ENCODE measurements at places on chromosomes 2 and 18. TPM values are rescaled to one million over a fixed set of nuclear protein-coding genes. Genes with fewer than 3 reads are reported as not detected.

DNA sequence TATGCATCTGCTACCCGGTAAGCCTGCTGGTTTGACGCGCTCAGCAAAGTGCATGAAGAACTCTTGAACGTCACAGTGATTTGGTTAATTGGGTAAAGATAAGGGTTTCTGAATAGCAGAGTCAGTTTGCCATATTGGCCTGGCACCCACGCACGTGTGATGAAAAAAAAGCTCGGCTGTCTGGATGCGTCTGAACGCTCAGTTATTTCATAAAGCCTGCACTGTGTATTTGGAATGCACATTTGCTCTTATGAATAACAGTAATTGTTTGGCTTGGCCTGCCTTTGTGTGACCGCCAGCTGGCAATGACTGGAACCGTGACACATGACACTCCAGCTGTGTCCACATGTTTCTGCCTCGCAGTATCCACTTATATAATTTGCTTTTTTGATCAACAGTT lies 129.2 kb upstream of the MEIS1 start:
- H3K27me3 ChIP-seq, result no peaks in the 10 kb centered on the region
- H3K36me3 ChIP-seq, result no peaks in the 10 kb centered on the region
- H3K4me1 ChIP-seq, result no peaks in the 10 kb centered on the region
- no peak overlapping the region for H3K4me3 ChIP-seq

DNA sequence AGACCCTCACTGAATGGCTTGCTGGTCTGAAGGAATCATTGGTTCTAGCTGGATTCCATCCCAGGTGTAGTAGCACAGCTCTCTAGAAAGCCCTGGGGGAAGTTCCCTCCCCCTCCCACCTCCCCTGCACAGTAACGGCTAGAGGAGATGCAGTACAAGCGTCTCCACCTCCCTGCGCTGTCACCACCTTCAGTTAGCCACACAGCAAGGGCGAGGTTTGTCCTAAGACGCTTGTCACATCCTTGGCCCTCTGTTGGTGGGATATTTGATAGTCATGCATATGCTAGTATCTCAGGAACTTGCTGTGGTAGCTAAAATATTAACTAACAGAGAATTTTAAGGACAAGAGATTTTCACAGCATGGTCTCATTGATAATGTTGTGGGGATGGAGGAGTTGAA lies 19.4 kb downstream of the TRAPPC12 start:
- DNase-seq, result no peak
- H3K4me3 ChIP-seq, result no peak overlapping the region
- no peak overlapping the region for H3K27ac ChIP-seq
- peaks cover 22% of the 10 kb centered on the region for H3K36me3 ChIP-seq
- H3K4me1 ChIP-seq, result no peaks in the 10 kb centered on the region

- no peaks in the 10 kb centered on the region for H3K4me1 ChIP-seq
- no peak overlapping the region for H3K27ac ChIP-seq
- no peaks in the 10 kb centered on the region for H3K27me3 ChIP-seq
- no peak overlapping the region for H3K4me3 ChIP-seq
- DNase-seq, result no peak
- no peaks in the 10 kb centered on the region for H3K36me3 ChIP-seq
Observed at GRCh38 chr18:40360558-40360957, 1594.5 kb upstream of the PIK3C3 start.

- no peak for DNase-seq
- no peaks in the 10 kb centered on the region for H3K36me3 ChIP-seq
- no peak overlapping the region for H3K4me3 ChIP-seq
Observed at GRCh38 chr2:241114836-241115235, 12.7 kb upstream of the MTERF4 start.

DNA sequence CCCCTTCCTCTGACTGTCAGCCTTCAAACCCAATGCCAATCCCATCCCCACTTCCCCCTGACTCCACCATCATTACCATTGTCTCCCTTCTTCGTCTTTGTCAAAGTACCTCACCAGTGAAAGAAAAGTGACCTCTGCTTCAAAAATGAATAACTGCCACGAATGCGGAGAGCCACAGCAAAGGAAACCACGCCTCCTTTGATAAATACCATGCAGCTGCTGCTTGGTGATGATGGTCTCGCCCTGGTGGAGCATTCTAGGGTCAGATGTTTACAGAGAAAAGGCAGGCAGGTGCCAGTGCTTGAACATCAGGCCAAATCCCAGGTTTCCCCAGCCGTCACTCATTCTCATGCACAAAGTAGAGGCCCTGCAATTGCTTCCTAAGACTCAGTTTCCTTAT lies 162.2 kb downstream of the BCL11A start:
- H3K27me3 ChIP-seq, result no peaks in the 10 kb centered on the region
- no peaks in the 10 kb centered on the region for H3K4me1 ChIP-seq
- no peak for DNase-seq
- no peak overlapping the region for H3K27ac ChIP-seq
- no peaks in the 10 kb centered on the region for H3K36me3 ChIP-seq
- no peak overlapping the region for H3K4me3 ChIP-seq

- H3K36me3 ChIP-seq, result no peaks in the 10 kb centered on the region
- H3K4me3 ChIP-seq, result no peak overlapping the region
- DNase-seq, result no peak
- no peaks in the 10 kb centered on the region for H3K27me3 ChIP-seq
Observed at GRCh38 chr2:238790126-238790832, 57.6 kb upstream of the TWIST2 start.

GRCh38 chr18:60113396-60113795 lies 213.6 kb downstream of the PMAIP1 start:
- no peaks in the 10 kb centered on the region for H3K36me3 ChIP-seq
- H3K27ac ChIP-seq, result no peak overlapping the region
- DNase-seq, result no peak
- no peaks in the 10 kb centered on the region for H3K27me3 ChIP-seq

- DNase-seq, result no peak
- no peak overlapping the region for H3K27ac ChIP-seq
- H3K36me3 ChIP-seq, result no peaks in the 10 kb centered on the region
- no peaks in the 10 kb centered on the region for H3K27me3 ChIP-seq
- H3K4me1 ChIP-seq, result no peaks in the 10 kb centered on the region
Observed at GRCh38 chr18:11247381-11247970, 98.1 kb upstream of the PIEZO2 start.

DNA sequence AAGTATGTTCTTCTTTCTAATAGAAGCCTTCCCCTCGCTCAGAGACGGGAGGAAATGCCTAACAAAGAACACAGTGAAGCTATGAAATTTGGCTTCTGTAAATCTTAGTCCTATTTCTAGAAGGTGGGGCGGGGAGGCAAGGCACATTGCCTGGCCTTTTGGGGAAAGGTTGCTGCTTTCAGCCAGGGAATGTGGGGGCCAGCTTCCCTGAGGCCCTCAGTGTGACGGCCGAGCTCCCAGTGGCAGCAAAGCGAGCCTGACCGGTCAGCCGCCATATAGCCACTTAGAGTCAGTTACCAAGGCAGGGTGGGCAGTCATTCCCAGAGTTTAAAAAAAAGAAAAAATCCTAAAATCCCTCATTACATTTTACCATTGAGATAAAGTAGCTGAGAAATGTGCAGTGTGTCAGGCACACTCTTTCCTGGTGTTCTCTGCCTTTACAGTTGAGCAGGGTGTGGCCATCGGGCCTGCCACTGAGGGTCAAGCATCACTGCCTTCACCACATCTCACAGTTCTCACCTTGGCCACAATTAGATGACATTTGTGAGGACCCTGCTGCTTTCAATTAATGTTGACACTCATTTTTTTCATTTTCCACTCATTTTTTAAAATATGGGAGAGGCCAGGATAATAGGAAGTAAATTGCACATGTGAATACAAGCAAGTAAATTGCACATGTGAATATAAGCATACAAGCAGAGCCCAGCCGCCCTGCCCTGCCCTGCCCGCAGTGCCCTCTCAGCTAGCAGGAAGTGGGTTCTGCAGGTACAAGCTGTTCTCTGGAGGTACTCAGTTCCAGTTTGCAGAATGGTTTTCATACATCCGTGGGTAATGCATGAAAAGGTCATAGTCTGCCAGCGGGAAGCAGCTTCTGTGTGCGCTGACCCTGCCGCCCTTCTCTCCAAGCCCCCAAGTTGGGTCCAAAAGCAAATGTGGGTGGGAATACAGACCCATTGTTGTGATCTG lies 76.9 kb downstream of the WDSUB1 start:
- DNase-seq, result peak; percentile 22
- no peaks in the 10 kb centered on the region for H3K27me3 ChIP-seq
- H3K36me3 ChIP-seq, result no peaks in the 10 kb centered on the region
- H3K4me1 ChIP-seq, result peaks cover 29% of the 10 kb centered on the region
- peak overlapping the region; percentile 41 for H3K4me3 ChIP-seq

GRCh38 chr2:216559625-216560156 lies 61.0 kb downstream of the RPL37A start:
- no peaks in the 10 kb centered on the region for H3K4me1 ChIP-seq
- DNase-seq, result no peak
- no peak overlapping the region for H3K27ac ChIP-seq
- H3K27me3 ChIP-seq, result no peaks in the 10 kb centered on the region
- H3K4me3 ChIP-seq, result no peak overlapping the region

- DNase-seq, result no peak
- no peaks in the 10 kb centered on the region for H3K27me3 ChIP-seq
- no peaks in the 10 kb centered on the region for H3K36me3 ChIP-seq
- peaks cover 4% of the 10 kb centered on the region for H3K4me1 ChIP-seq
Observed at GRCh38 chr18:140670-141266, 17.6 kb upstream of the USP14 start.

DNA sequence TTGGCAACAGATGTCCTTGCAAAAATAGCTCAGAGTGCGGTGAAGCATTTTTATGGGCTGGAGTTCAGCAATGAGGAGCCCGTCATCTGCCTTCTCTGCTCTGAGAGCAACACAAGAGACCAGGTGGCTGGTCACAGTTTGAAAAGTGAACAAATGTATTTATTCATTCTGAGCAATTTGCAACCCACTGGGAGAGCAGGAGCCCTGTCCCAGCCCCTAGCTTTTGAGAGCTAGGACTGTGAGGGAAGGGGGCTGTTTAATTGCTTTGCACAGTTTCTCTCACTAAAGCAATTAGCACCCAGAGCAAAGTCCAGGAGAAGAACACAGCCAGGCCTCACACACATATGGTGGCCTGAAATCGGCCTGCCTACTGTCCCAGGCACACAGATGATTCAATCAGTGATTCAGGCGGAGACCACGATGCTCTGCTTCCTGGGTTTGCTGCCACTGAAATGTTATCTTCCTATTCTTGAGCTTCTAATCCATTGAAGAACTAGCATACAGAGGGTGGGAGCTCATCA lies 646.1 kb upstream of the ACVR2A start:
- no peaks in the 10 kb centered on the region for H3K36me3 ChIP-seq
- H3K27me3 ChIP-seq, result no peaks in the 10 kb centered on the region
- no peak overlapping the region for H3K4me3 ChIP-seq
- H3K4me1 ChIP-seq, result no peaks in the 10 kb centered on the region
- no peak for DNase-seq

DNA sequence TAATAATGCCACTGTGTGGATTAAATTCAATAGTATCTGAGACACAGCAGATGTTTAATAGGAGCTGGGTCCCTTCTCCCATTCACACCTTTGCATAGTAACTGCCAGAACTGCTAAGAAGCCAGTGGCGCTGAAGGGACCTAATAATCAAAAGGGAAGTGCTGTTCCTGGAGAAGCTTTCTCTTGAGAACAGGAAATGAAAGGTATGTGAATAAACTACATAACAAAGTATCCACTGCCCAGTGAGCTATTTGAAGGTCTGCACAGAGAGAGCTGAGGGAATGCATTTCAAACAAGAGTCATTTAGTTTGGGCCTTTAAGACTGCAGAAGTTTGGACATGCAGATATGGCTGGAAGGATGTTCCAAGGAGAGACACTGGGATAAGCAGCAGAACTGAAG lies 56.1 kb upstream of the KIDINS220 start:
- no peak overlapping the region for H3K27ac ChIP-seq
- DNase-seq, result no peak
- no peaks in the 10 kb centered on the region for H3K4me1 ChIP-seq
- H3K36me3 ChIP-seq, result no peaks in the 10 kb centered on the region
- H3K4me3 ChIP-seq, result no peak overlapping the region

DNA sequence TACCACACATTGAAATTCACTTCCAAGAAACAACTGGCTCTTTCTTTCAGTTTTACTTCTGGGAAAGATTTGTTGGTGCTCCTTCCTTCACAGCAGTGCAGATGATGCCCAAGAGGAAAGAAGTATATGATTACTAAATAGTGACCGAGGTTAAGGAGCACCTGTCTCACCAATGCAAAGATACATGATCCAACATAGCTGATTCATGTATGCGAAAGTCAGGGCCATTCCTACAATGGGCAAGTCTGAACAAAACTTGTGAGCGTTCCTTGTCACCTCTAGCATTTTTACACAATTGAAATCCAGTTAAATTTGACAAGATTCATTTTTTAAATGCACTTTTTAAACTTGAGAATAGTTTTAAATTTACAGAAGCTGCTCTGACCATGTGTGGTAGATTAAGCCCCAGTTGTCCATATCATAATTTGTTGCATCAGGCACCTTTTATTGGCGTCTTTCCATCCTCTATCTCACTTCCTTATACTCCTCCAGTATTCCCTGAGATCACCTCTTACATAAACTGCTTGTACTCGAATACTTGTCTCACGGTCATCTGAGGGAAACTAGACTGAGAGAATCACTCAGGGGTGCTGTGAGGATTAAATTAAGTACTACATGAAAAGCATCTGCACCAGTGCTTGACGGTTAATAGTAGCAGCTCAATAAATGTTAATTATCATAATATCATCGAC lies 438.8 kb upstream of the CDH20 start:
- H3K36me3 ChIP-seq, result no peaks in the 10 kb centered on the region
- no peak overlapping the region for H3K27ac ChIP-seq
- H3K4me3 ChIP-seq, result no peak overlapping the region
- H3K4me1 ChIP-seq, result no peaks in the 10 kb centered on the region
- DNase-seq, result no peak

GRCh38 chr2:194545978-194546377 lies 1111.0 kb upstream of the SLC39A10 start:
- H3K27ac ChIP-seq, result no peak overlapping the region
- no peaks in the 10 kb centered on the region for H3K4me1 ChIP-seq
- no peak for DNase-seq
- H3K4me3 ChIP-seq, result no peak overlapping the region
- H3K27me3 ChIP-seq, result no peaks in the 10 kb centered on the region
- H3K36me3 ChIP-seq, result no peaks in the 10 kb centered on the region

DNA sequence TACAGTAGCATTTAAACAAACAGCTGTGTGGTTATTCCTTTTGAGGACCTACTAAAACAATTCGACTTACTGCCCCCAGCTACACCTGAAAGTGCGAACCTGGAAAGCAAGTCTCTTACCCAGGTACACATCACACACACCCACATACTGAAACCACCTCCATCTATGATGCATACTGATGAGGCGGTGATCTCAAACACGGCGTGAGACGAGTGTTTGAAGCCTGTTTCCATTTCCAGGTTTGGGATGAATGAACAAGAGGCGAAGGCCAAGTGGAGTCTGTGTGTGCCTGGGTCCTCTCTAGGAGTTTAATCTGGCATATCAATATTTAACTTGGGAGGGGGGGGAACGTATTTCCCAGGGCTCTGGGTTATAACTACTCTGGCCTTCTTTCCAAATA lies 1.6 kb downstream of the TMEM185B start:
- no peaks in the 10 kb centered on the region for H3K27me3 ChIP-seq
- H3K4me3 ChIP-seq, result no peak overlapping the region
- no peak overlapping the region for H3K27ac ChIP-seq
- peaks cover 28% of the 10 kb centered on the region for H3K4me1 ChIP-seq

GRCh38 chr18:23227726-23228070 lies 92.4 kb downstream of the CABLES1 start:
- no peaks in the 10 kb centered on the region for H3K27me3 ChIP-seq
- peaks cover 17% of the 10 kb centered on the region for H3K4me1 ChIP-seq
- H3K27ac ChIP-seq, result no peak overlapping the region
- DNase-seq, result no peak

RNF125 gene
- 41.3 TPM for total RNA-seq

PROKR1 gene
- 0.09 TPM for total RNA-seq

CRYGD gene
- total RNA-seq, result not detected

ADAM17 gene
- 20.9 TPM for total RNA-seq

SOWAHC gene
- 0.11 TPM for total RNA-seq
